Neural cell (in vitro differentiated cells): ENCODE measurements at places on chromosomes 4 and X. TPM values are rescaled to one million over a fixed set of nuclear protein-coding genes. Genes with fewer than 3 reads are reported as not detected.

The DCAF12L2 gene
- 1.4 and 1.8 TPM in 2 replicates for polyA plus RNA-seq

The TXLNG gene
- 20.4 and 24.2 TPM in 2 replicates for polyA plus RNA-seq

The CFI gene
- polyA plus RNA-seq = not detected in 2 replicates

The SPACA5 gene
- polyA plus RNA-seq = not detected in 2 replicates

The CXCL3 gene
- polyA plus RNA-seq = 1.1 TPM in 1 of 2 replicates, not detected in the other

The SLC25A53 gene
- 4.8 and 6.6 TPM in 2 replicates for polyA plus RNA-seq

The TNIP2 gene
- 13.0 and 17.0 TPM in 2 replicates for polyA plus RNA-seq

The SPANXB1 gene
- not detected in 2 replicates for polyA plus RNA-seq

The FGFR3 gene
- polyA plus RNA-seq = 0.48 and 0.54 TPM in 2 replicates

The LONRF3 gene
- polyA plus RNA-seq = 0.30 and 0.41 TPM in 2 replicates

The GPR82 gene
- polyA plus RNA-seq = not detected in 2 replicates

The KLKB1 gene
- not detected in 2 replicates for polyA plus RNA-seq

The FAM47E gene
- 2.9 and 3.7 TPM in 2 replicates for polyA plus RNA-seq

The CHRDL1 gene
- 2.0 and 3.3 TPM in 2 replicates for polyA plus RNA-seq

The MGARP gene
- 1.3 and 1.9 TPM in 2 replicates for polyA plus RNA-seq

The NUP62CL gene
- polyA plus RNA-seq = 1.9 and 3.4 TPM in 2 replicates
